Lung (tissue), 17 donors: ENCODE measurements at places on chromosomes 1 and 21. TPM values are rescaled to one million over a fixed set of nuclear protein-coding genes. Genes with fewer than 3 reads are reported as not detected.

The RHBDL2 gene
- total RNA-seq: 0.97 TPM

The CA14 gene
- total RNA-seq: 0.40 TPM

The LINGO4 gene
- 0.40 TPM for total RNA-seq

The FALEC gene
- total RNA-seq: not detected

The FLG2 gene
- total RNA-seq: not detected

The LCE1E gene
- total RNA-seq: not detected

The SRGAP2B gene
- 49.8 TPM for total RNA-seq

The PRAMEF7 gene
- total RNA-seq: not detected

The MATN1 gene
- total RNA-seq: 0.15 TPM

The TMEM201 gene
- 10.8 TPM for total RNA-seq
